ENCODE measurements at places on chromosomes 1 and 21.

- H3K4me3 ChIP-seq, result no peak overlapping the region
- H3K27ac ChIP-seq, result no peak overlapping the region
- H3K36me3 ChIP-seq, result no peaks in the 10 kb centered on the region
- DNase-seq, result no peak
- H3K27me3 ChIP-seq, result no peaks in the 10 kb centered on the region
- 0 out of 2 replicates have a peak, but pooled peaks cover 7% of the 10 kb centered on the region for H3K4me1 ChIP-seq
Observed at GRCh38 chr1:51853360-51853759, 25.2 kb downstream of the NRDC start.

DNA sequence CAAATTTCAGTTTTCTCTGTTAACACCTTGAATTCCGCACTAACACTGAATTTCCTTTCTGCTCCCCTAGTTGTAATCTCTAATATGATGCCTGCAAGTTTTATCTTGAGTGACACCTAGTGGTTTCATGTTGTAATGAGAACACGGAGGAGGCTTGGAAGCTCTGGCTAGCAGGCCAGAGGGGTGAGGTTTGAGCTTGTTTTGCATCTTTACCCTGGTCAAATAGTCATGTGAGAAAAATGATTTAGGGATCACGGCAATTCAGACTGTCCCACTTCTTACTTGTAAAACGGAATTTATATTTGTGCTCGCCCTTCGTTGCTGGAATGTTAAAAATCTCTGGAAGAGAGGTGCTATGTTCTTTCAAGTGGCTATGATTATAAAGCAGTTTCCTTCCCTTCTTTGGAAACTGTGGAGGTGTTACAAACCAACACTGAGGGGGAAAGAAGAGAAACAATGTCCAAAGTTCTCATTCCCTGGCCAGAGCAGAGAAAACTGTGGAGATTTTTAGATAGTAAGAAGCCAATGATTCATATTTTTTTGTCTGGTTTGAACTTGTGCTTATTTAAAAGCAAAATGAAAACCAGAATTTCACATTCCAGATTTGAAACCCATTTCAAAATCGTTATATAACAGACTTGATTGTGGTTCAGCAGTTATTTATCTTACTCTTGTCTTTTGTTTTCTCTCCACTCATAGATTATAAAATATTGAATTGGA is 5.3 kb upstream of the MROH9 start:
- DNase-seq, result no peak
- H3K4me1 ChIP-seq, result no peaks in the 10 kb centered on the region
- no peaks in the 10 kb centered on the region for H3K36me3 ChIP-seq

DNA sequence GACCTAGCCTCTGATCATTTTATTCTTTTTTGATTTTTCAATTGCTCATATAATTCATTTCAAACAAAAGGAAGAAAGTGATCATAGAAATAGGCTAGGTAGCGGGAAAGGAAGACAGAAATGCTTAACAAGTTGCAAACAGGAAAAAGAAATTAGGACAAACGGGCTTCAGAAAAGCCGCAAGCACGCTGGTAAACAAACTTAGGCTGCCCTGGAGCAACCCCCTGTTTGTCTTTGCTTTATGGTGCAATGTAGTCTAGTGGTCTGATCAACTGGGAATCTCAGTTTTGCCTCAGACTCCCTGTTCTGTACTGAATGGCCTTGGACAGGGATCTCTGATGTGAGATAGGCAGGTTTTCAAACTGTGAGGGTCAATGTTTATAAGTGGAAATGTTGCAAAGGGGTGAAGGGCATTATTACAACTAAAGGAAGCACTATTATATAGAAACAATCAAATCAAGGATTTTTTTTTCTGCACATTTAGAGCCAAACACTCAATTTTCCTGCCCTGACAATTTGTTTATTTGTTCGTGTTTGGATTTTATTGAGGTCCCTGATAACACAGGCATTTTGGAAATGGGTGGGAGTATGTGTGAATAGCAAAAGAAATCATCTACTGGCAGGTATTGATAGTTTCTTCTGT is 146.8 kb upstream of the NRIP1 start:
- no peaks in the 10 kb centered on the region for H3K36me3 ChIP-seq
- peaks cover 23% of the 10 kb centered on the region for H3K4me1 ChIP-seq
- DNase-seq, result no peak
- H3K27ac ChIP-seq, result no peak overlapping the region

GRCh38 chr1:150577557-150578271 is 1.7 kb downstream of the MCL1 start:
- H3K4me1 ChIP-seq, result peaks cover 42% of the 10 kb centered on the region
- no peak for DNase-seq
- peaks cover 3% of the 10 kb centered on the region for H3K36me3 ChIP-seq

DNA sequence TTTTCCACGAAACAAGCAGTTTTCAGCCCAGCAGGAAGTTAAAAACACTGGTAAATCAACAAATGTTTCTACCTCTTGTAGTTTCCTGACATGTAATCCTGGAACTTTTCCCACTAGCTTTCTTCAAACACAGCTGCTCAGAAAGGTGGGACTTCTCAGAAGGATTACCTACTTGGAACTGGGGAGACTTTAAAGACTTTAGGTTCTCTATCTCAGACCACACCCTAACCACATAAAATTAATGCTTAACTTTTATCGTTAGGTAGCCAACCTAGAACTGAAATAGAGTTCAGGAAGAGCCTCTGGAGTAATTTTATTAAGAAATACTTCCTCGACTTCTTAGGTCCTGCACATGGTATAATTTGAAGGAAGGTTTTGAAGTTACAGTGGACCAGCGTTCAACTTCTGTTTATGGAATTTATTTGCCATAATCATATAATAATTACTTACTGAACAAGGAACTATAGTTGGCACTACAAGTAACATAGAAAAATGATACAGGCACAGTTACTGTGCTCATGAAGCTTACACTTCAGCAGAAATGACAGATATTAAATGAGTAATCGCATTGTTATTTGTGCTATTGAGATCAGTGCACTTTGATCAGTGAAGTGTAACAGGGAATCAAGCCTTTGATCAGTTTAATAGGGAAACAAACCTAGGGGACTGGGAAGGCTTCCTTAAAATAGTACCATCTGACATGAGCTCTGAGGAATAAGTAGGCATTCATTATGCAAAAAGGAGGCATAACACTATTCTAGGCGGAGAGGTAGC is at the start of gene BCL2L15:
BCL2L15 (minus strand) TSS at position 180 of the 774 bp plus-strand sequence. CDS start 206 bp downstream, outside the sequence.
- no peaks in the 10 kb centered on the region for H3K4me1 ChIP-seq
- no peak within 1 kb of the TSS for H3K27ac ChIP-seq
- H3K4me3 ChIP-seq, result no peak within 1 kb of the TSS
- no peaks in the 10 kb centered on the region for H3K36me3 ChIP-seq
- DNase-seq, result no peak
- H3K27me3 ChIP-seq, result no peaks in the 10 kb centered on the region

DNA sequence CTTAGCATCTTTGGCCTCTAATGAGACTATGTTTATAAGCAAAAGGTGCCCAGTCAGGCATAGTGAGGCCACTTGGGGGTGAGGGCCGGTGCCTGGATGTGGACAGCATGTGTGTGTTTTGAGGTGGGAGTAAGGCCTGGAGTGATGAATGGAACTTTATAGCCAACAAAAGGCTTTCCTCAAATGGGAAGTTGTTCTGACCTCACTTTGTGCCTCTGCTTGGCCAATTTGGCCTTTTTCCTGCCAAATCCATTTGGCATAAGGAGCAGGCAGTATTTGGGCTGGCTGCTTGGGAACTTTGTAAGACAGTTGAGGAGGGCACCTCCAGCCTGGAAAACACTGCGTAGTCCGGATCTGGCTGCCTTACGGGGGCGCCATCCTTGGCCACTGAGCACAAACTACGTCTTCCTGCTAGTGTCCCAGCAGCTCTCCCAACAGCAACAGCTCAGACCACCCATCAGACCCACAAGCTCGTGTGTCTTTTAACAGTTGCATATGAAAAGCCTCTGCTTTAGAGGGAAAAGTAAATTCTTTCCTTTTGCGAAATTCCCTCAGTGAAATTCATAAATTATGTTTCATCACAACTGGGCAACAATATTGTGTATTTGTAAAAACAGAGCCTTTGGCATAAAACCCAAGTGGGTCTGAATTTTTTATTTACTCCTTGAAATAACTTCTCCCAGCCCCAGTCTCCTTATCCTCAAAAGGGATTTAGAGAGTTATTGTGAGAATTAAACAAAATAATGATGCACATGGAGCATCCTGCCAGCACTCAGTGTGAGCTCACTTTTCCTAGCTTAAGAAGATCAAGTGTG is 322.9 kb downstream of the DISC1 start:
- H3K4me1 ChIP-seq, result no peaks in the 10 kb centered on the region
- no peak for DNase-seq
- H3K27ac ChIP-seq, result no peak overlapping the region
- no peaks in the 10 kb centered on the region for H3K27me3 ChIP-seq
- no peak overlapping the region for H3K4me3 ChIP-seq
- H3K36me3 ChIP-seq, result no peaks in the 10 kb centered on the region

- no peak overlapping the region for H3K4me3 ChIP-seq
- H3K36me3 ChIP-seq, result no peaks in the 10 kb centered on the region
- no peak for DNase-seq
Observed at GRCh38 chr1:45785583-45785982, 17.8 kb upstream of the MAST2 start.

DNA sequence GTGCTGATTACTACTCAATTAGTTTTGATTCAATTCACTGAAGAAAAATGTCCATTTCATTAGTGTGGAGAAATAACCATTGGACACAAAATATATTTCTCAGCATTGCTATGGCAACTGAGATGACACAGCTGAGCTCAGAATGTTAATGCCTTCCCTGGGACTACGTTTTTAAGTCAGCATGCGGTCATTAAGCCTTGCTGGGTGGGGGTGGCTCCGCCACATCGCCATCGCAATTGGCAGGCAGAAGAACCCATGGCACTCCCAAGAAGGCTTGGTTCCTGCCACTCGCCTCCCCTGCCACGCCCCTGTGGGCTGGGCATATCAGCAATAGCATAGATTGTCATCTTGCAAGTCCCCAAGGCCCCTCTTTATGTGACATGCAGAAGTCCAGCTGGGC is 256.7 kb upstream of the CAMK1G start:
- no peaks in the 10 kb centered on the region for H3K4me1 ChIP-seq
- H3K27me3 ChIP-seq, result no peaks in the 10 kb centered on the region
- no peak overlapping the region for H3K4me3 ChIP-seq
- no peak overlapping the region for H3K27ac ChIP-seq
- DNase-seq, result no peak

DNA sequence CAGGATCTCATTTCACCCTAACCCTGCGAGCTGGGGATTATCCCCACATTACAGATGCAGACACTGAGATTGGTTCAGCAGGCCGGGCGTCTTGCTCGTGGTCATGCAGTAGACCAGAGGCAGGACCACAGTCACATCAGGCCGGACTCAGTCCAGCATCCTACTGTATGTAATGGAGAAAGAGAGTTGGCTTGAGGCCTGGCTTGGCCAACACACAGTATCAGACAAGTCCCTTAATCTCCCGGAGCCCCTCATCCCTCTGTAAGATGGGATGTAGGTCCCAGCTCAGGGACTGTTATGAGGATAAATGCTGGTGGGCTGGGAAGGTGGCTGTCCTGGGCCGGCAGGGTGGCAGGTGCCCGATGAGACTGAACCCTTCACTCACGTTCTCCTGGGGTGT is 66.1 kb upstream of the ACTL8 start:
- no peak for DNase-seq
- H3K27ac ChIP-seq, result no peak overlapping the region
- H3K4me3 ChIP-seq, result no peak overlapping the region
- no peaks in the 10 kb centered on the region for H3K4me1 ChIP-seq

DNA sequence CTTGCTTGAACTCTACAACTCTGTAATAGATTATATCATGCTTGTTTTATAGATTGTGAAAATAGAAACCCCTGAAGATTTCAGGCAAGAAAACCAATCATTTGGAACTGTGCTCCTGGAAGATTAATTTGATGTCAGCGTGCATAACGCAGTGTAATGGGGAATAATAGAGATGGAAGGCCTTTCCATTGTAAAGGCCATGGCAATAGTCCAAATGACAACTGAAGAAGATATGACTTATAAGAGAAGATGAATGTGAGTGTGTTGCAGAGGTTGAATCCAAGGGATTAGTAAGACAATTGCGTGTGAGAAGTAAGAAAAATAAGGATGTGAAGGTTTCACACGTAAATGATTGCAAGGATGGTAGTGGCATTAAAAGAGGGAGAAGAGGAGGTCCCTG is 285.0 kb downstream of the DUSP10 start:
- no peak overlapping the region for H3K27ac ChIP-seq
- H3K27me3 ChIP-seq, result no peaks in the 10 kb centered on the region
- H3K4me3 ChIP-seq, result no peak overlapping the region
- DNase-seq, result no peak

DNA sequence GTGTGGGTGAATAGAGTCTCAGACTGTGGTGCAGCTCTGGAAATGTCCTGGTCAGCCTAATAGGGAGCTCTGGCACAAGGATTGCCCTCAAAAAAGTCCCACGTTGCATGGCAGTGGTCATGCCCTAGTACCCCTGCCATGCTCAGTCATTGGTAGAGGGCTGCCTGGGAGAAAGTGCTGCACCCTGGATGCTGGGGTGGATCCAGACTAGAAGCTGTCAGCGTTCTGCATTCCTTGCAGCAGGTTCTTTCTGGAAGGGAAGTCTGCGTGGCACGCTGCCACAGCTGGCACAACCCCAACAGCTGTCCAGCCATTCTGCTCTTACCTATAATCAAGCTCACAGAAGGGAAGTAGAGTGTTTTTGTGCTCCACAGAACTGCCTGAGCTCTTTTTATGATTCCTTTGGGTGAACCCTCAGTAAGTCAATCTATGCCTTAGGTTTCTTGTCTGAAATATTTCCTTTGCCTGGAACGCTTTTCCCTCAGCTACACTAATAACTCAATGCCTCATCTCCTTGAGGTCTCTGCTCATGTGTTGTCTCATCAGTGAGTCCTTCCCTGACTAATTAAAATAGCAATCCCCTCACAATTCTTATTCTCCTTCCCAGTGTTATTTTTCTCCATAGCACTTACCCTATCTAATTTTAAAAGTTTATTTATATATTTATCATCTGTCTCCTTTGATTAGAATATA is 61.5 kb upstream of the JAK1 start:
- H3K4me1 ChIP-seq, result peaks cover 3% of the 10 kb centered on the region
- no peaks in the 10 kb centered on the region for H3K27me3 ChIP-seq
- no peak overlapping the region for H3K27ac ChIP-seq
- no peak overlapping the region for H3K4me3 ChIP-seq

DNA sequence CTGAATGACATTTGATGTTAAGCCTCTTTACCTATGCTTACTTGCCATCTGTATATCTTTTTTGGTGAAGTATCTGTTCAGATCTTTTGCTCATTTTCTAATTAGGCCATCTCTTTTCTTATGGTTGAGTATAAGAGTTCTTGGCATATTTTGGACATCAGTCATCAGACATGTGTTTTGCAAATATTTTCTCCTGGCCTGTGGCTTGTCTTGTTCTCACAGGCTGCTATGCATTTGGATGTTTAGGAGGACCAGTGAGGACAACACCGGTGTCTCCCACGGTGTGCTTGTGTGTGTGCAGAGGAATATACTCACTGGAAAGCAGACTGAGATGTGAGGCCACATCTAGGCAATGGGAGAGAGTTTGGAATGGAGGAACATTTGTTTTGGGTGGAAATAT is 87.1 kb upstream of the LYST start:
- no peaks in the 10 kb centered on the region for H3K27me3 ChIP-seq
- no peaks in the 10 kb centered on the region for H3K36me3 ChIP-seq
- H3K27ac ChIP-seq, result no peak overlapping the region
- H3K4me3 ChIP-seq, result no peak overlapping the region

- no peak overlapping the region for H3K4me3 ChIP-seq
- H3K36me3 ChIP-seq, result no peaks in the 10 kb centered on the region
- H3K27ac ChIP-seq, result no peak overlapping the region
- no peaks in the 10 kb centered on the region for H3K27me3 ChIP-seq
- peaks cover 23% of the 10 kb centered on the region for H3K4me1 ChIP-seq
Observed at GRCh38 chr1:178530037-178530402, 17.1 kb downstream of the TEX35 start.
